ENCODE measurements at places on chromosomes 1 and 21.

- no peak for DNase-seq
These were observed 49.9 kb downstream of the IRF2BP2 start for GRCh38 chr1:234559902-234560676.

GRCh38 chr21:18803624-18804023 is 400.0 kb upstream of the TMPRSS15 start:
- DNase-seq, result no peak

- DNase-seq, result no peak
These were observed 183.0 kb downstream of the CYYR1 start for GRCh38 chr21:26389971-26390641.

DNA sequence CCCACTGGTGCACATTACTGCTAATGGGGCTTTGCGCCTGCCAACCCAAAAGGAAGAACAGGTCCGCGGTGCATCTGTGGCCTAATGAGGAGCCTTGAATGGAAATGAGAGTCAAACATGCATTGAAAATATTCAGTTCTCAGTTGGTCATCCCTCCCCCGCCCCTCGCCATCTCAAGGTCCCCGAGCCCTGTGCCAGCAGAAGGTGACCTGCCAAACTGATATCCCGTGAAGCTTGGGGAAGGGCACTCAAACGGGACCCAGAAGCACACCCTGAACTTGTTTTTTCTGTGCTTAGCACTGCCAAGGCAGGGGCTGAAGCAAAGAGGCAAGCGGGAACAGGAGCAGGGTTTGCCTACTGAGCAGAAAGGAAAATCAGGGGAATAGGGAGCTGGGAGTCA is 67.9 kb upstream of the ZNF648 start:
- DNase-seq, result no peak

DNA sequence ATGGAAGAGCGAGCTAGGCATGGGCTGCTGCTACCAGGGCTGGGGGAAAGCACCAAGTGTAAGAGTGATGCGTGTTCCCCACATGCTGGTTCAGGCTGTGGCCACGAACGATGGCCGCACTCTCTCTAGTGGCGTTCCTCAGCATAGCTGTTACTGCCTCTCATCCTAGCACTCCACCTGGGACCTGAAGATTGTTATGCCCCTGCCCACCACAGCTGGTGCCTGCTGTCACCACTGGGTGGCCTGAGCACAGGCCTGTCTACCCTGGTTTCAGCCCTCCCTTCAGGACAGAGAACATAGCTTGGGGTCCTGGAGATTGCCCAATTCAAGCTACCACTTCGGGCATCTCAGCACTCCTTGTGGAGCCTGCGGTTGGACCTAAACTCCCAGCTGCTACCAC is 80.1 kb upstream of the PDC start:
- DNase-seq, result no peak

DNA sequence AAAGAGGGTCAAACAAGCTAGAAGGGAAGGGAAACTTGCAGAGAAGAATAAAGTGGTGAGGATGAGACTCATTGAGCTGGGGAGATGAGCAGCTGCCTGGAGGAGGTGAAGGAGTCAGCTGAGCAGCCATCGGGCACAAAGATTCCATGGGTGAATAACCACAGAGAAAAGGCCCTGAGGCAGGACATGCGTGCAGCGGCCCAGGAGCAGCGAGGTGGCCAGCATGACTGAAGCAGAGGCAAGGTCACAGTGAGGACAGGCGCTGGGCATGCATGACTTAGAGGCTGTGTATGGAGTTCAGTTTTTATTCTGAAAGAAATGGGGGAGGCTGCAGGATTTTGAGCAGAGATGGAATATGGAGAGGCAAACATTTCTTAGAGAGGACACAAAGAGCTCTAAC is 24.9 kb downstream of the OLFML2B start:
- no peak for DNase-seq

DNA sequence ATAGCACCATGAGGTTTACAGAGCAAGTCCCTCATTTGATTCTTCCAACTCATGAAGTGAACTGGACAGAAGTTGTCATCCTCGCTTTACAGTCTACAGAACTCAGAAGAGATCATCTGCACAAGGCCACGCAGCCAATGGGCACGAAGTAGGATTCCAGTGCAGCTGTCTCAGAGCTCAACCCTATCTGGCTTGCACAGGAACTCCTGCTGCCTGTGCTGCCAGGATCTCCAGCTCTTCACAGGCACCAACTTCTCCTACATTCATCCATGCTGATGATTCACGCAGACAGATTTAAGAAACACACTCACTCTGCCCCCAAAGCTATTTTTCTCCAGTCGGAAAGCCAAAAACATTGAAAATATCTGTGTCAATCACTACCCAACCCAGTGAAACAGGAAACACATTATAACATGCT is 157.0 kb downstream of the RERE start:
- no peak for DNase-seq

DNA sequence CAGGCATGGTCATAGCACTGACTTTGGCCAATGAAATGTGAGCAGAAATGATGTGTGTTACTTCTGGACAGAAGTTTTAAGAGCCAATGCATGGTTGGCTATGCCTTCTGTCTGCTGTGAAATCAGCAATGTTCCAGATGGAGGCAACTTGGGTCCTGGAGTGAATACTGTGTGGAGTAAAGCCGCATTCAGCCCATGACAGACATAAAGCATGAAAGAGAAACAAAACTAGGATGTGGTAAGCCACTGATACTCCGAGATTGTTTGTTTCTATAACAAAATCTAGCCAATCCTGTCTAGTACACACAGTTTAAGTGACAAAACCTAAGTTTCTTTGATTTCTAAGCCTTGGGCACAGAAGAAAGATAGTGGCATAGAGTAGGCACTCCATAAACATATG is 47.1 kb upstream of the ARHGAP29 start:
- no peak for DNase-seq

DNA sequence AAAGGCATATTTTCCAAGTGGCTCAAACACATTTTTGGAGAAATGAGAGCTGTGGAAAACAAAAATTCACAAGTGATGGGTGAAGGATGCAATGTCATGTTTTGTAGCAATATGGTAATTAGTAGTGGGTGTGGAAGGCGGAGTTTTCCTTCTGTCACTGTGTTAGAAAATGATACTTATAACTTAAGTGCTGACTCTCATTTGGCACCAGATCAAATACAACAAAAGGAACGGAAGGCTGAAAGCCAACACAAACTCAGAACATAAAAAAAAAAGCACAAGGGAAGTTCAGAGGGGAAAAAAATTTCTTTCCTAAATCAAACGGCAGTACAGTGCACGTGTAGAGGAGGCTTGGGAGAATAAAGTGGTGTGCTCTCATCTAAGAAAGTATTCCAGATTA is at the start of gene TNFSF18:
Gene TNFSF18, minus strand, starts transcription at position 77 of the 400 bp plus-strand sequence. Its CDS starts 45 bp downstream, at position 32.
- DNase-seq, result no peak

DNA sequence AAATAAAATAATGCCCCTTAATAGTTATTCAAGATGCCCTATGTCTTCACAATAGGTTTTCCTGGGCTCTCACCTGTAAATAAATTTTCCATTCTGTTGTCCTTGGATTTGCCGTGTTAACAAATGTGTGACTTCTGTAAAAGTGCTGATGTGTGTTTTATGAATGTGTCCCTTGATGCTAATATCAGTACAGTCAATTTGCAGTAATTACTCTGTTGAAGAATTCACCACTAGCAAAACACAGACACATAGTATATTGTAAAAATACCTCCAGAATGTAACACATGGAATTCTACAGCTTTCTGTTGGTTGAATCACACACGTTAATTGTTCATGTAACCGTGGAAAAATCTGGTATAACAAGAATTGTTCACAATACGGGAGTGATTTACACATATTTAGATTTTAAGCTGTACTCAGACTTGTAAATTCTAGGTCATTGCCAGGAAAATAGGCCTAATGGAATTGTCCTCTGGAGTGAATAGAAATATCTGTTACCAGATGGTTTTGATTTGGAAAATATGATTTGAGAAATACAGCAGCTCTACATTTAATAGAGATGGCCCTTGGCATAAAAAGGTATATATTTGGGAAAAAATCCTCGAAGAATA is 36.7 kb upstream of the KCNK2 start:
- DNase-seq, result no peak

GRCh38 chr1:72006092-72006491 is 276.2 kb downstream of the NEGR1 start:
- no peak for DNase-seq

- no peak for DNase-seq
These were observed 155.1 kb upstream of the CAMK1G start for GRCh38 chr1:209428241-209428921.

DNA sequence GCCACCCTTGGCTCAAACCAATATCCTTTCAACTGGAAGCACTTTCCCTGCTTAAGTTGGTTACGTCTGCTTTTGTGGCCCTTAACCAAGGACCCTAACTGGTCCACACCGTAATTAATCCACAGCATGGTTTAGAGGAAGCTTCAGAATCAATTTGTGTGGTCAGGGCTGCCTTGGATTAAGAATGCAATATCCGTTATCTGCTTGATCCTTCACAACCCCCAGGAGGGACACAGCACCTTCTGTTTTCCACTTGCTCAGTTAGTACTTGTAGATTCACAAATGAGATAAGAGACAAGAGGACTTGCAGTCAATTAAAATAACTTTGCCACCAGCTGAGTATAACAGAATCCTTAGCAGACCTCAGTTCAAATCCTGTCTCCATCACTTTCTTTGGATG is 56.9 kb upstream of the LRP8 start:
- no peak for DNase-seq

- DNase-seq, result no peak
These were observed 392.5 kb upstream of the ESRRG start for GRCh38 chr1:217115404-217116380.

GRCh38 chr1:28175955-28176485 is 470 bp downstream of the PTAFR start:
- no peak for DNase-seq

DNA sequence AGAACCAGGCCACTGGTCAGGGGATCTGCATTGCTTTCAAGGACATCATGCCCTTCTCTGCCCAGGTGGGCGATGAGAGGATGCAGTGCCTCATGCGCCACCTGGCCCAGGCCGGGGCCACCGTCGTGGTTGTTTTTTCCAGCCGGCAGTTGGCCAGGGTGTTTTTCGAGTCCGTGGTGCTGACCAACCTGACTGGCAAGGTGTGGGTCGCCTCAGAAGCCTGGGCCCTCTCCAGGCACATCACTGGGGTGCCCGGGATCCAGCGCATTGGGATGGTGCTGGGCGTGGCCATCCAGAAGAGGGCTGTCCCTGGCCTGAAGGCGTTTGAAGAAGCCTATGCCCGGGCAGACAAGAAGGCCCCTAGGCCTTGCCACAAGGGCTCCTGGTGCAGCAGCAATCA is 5.0 kb upstream of the ZBTB48 start:
- no peak for DNase-seq

DNA sequence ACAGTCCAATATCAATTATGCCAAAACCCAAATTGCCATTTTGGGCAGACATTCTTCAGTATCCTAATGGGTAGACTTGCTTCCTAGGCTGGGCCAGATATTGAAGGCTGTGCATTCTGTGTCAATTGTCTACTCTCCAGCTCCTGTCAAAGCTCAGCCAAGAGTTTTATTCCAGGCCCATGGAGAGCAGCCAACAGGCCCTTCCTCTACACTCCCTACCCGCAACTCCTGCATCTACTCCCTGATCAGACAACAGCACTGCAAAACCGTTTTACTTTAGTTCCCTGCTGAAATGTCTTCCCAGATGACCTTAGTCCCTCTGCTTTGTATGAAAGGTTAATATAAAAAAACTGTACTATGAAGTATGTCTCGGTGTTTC is 6.6 kb upstream of the ADORA3 start:
- DNase-seq, result no peak

- no peak for DNase-seq
These were observed 230.1 kb downstream of the ADGRL2 start for GRCh38 chr1:82030830-82031229.

GRCh38 chr1:225250432-225250831 is 177.4 kb downstream of the LBR start:
- DNase-seq, result no peak

GRCh38 chr21:31358158-31358557 is 14.1 kb upstream of the TIAM1 start:
- DNase-seq, result no peak

DNA sequence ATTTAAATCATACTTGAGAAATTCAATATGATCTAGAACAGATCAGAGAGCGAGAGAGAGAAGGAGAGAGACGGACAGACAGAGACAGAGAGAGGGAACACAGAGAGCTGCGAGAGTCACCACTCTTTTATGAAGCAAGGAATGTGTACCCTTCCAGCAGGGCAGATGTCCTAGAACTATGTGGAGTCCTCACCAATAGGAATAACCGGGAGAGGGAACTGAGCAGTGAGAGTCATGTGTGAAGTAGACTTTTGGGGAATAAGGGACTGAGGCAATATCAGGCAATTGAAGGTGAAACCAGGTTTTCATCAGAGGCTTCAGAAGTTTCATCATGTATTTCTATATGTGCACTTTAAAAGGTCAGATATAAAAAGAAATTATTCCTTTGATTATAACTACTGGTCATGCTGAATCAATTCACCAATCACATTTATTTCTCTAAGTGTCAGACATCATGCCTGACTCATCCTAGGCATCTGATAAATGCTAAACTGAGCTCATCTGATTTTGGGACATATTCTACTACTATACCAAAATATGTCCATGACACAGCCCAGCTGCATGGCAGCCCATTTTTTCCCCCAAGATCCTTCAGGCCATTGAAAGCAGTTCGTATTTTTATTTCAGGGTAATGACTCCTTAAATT is 22.4 kb downstream of the VTCN1 start:
- DNase-seq, result no peak

- no peak for DNase-seq
These were observed 2.6 kb downstream of the AIDA start for GRCh38 chr1:222709700-222710153.

DNA sequence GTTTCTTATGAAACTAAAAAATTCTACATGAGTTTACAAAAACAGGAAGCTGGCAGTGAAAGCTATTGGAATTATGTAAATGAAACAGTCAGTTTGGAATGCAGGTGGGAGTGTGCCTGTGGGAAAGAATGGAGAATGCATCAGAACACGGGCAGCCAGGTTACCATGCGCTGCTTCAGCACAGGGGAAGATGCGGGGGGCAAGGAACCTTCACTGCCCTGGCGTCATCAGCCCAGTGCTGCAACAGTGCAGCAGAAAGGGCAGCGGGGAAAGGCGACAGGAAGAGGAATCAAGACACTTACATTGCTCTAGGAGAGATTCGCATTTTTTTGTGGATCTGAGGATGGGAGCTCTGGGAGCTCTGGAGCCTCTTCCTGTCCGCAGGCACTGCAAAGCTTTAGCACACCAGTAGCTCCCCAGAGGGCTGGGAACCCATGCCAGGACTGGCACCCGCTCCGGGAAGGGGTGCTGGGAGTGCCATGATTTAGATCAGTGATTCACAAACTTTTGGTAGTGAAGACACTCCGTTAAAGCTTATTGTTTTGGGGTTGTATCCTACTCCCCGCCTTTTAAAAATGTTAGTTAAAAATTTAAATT is 64.1 kb upstream of the WDR26 start:
- DNase-seq, result no peak

GRCh38 chr1:230806552-230806951 is 59.4 kb downstream of the CAPN9 start:
- DNase-seq, result no peak

- no peak for DNase-seq
These were observed 2.2 kb upstream of the POFUT2 start for GRCh38 chr21:45289655-45290515.

DNA sequence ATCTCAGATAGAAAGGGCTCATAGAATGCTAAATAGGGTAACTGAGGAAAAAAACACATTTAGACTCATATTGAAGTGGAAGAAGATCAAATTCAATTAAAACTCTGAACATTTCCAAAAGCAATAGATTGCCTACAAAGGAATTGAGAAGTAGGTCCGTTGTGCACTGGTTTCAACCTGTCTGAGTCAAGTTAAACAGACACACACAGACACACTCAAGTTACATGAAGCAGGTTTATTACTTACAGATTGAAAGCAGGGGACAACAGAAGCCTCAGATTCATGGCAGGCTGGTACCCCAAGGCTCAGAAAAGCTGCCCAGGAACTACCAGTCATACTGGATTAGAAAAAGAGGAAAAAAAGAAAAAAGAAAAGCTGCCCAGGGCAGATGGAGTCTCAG is 20.7 kb upstream of the S100A2 start:
- DNase-seq, result no peak

All from stimulated activated naive CD4-positive, alpha-beta T cell treated with Interleukin-2 at 50 U/mL for 16 hours (primary cell).